ENCODE measurements at places on chromosomes 12 and 14.

DNA sequence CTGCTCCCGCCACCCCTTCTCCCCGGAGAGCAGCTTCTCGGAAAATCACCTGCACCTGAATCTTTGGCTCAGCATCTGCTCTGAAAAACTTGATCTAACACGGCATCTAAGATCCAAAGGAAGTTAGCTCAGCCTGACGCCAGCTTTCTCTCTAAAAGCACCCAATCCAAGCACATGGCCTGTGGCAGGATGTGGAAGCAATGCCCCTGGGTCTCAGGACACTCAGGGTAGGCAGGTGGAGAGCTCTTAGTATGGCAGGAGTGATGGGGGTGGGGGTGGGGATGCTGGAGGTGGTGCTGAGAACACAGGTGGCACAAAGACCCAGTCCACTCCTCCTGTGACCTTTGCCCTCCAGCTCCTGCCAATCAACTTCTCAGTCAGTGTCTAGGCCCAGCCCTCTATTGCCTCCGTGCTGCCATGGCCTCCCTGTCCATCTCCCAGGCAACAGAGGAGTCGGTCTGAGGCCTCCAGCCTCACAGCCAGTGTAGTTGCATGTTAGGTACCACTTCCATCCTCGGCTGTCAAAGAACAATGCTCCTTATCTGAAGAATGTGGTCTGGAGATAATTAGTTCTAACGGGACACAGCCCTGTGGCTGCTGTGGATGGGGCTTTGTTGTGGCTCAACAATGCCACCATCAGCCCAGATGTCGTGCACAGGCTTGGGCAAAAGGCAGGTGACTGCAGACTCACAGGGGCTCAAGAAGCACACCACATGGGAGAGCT is 180.0 kb upstream of the C14orf180 start:
- DNase-seq, result no peak

- DNase-seq, result no peak
These were observed 36.4 kb upstream of the SYT10 start for GRCh38 chr12:33476058-33476457.

DNA sequence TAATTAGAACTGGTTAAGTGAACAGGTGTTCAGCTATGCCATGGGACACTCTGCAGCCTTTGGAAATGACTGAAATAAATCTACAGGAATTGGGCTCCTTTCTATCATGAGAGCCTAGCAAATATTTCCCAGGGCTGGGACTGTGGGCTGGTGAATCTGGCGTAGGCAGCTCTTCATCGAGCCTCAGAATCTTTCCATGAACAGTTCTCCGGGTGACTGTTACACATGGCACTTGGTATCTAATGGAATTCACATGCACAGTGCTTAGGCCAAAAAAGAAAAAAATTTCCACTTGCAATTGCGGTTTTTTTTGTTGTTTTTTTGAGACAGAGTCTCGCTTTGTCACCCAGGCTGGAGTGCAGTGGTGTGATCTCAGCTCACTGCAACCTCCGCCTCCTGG is 32.1 kb downstream of the PRKAB1 start:
- no peak for DNase-seq

DNA sequence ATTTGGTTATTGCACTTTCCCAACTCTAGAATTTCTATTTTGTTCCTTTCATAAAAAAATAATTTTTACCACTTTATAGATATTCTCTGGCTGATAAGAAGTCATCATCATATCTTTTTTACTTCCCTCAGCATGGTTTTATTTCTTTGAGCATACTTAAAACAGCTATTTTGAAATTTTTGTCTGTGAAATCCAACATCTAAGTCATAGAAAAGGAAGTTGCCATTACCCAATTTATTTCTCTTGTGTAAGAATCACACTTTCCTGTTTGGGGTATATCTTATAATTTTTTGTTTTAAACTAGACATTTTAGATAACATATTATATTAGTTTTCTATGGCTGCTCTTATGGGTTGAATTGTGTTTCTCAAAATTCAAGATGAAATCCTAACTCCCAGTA is 400.2 kb upstream of the OR4E1 start:
- DNase-seq, result no peak

DNA sequence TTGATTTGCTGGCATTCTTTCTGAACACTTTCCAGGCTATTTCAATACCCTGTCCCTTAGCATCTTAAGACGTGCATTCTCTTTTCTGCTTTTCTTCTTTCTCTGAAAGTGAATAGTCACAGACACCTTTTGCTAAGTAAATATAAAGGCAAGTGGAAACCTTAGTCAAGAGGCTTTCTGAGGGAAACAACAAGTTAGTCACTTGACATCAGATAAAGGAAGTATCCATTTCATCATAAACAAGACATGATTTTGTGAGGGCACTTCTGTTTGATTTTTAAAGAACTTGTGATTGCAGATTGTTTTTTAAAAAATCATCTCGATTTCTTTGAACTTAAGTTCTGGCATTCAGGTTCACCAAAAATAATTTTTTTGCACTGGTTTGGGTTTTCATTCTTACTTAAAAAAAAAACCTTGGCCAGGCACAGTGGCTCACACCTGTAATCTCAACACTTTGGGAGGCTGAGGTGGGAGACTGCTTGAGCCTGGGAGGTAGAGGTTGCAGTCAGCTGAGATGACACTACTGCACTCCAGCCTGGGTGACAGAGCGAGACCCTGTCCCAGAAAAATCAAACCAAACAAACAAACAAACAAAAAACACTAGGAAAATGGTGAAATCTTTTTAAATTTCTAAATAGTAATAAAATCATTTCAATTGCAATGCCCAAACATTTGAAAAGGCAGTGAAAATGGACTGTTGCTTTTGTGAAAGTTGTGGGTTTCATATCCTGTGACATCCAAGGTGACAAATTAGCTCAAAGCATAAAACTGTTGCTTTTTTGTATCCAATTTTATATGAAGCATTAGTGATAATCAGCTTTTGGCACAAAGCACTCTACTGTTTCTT is 8.3 kb upstream of the KLHL42 start:
- DNase-seq, result no peak

DNA sequence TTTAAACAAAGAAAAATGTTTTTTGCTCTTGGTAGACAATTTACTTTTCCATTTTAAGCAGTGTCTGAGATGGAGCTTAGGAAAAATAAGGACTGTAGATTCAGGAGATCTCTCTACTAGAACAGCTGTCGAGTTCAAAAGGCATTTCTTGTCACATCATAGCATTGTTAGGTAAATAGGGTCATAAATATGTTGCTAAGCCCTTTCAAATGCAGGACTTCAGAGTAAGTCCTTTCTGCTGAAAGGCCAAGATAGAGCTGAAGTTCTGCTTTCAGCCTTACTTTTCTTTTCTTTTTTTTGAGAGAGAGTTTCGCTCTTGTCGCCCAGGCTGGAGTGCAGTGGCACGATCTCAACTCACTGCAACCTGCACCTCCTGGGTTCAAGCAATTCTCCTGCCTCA is 98.2 kb downstream of the SYNE2 start:
- no peak for DNase-seq

GRCh38 chr12:26768611-26769603 is 64.1 kb downstream of the ITPR2 start:
- DNase-seq, result no peak

GRCh38 chr12:108341356-108341755 is 2.2 kb upstream of the CMKLR1 start:
- DNase-seq, result no peak

GRCh38 chr14:95981965-95982364 is 57.2 kb upstream of the C14orf132 start:
- no peak for DNase-seq

DNA sequence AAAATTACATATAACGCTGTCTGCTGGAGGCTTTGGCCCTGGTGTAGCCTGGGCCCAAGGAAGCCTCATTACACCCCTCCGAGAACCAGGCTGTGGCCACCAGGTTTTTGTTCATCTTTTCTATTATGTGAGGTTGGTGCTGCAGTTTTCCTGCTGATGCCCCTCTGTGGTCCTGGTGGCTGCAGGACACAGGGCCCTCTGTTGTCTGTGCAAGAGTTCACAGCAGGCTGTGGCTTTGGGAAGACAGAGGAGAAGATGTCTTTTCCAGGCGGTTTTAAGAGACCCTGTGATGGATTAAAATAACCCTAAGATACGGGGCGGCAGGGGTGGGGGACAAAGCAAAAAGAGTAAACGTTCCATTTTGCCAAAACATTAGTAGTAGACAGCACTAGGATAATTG is 121.5 kb downstream of the ADGRD1 start:
- no peak for DNase-seq

DNA sequence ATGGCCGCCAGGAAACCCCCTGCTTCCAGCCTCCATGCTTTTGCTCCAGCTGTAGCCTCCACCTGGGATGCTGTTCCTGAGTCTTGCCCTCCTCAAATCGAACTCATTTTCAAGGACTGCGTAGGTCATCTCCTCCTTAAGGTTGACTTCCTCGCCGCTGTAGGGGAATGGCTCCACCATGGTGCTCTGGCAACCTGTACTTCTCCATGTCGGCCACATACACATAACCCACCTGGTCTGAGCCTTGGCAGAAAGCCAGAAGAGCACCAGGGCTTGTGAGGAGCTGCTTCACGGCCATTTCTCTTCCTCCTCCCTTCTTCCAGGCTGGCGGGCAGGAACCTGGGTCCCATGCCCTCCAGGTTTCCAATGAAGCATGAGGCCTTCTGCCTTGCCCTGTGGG is 36.7 kb upstream of the BEGAIN start:
- DNase-seq, result no peak

DNA sequence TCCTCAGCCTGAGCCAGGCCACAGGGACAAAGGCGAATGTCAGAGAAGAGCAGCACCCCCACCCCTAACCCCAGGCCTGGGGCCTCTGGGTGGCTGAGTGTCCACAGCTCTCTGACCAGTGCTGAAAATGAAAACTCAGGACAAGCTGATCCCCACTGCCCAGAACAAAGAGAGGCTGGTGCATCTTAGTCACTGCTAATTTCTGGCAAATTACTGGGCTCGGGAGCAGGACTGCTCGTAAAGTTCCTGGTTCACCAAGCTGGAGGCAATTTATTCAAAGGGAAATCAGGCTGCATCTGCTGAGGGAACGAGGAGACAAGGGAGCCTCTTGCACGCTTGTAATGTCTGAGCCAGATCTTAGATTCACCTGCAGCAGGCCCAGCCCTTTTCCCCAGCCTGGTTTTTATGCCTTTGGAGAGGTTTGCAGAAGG is 43.2 kb downstream of the CALM1 start:
- DNase-seq, result peak; percentile 64
